NCI-H446 (cell line): ENCODE measurements at places on chromosomes 3 and 15.
A peak's percentile ranks its signal among the peaks of the same experiment; 100 is the strongest.

GRCh38 chr3:58946875-58947274, 103.0 kb downstream of the CFAP20DC start:
- DNase-seq, result no peak

- no peak for DNase-seq
Observed at GRCh38 chr3:115151921-115152320, 4.8 kb upstream of the ZBTB20 start.

DNA sequence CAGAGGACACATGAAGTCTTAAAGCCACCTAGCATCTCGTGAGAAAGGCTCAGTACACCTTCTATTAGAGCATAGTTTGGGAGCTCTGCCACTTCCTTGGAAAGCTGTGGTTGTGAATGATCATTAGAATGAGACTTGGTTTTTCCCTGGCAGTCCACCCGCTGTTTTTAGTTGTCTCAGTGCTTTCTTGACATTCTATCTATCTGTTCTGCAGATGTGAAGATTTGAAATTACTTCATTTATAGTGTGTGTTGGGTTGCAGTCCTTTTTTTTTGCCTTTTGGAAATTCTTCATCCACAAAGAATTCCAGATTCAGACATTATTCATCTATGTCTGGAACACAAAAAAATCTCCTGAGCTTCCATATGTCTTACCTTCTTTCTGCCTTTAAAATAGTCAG, 23.7 kb downstream of the PPP2R3A start:
- no peak for DNase-seq

- no peak for DNase-seq
Observed at GRCh38 chr3:30026851-30027250, 579.5 kb upstream of the TGFBR2 start.

- no peak for DNase-seq
Observed at GRCh38 chr15:57777003-57777402, 70.5 kb downstream of the POLR2M start.

GRCh38 chr3:42631620-42632019, 21.9 kb upstream of the ZBTB47 start:
- no peak for DNase-seq

DNA sequence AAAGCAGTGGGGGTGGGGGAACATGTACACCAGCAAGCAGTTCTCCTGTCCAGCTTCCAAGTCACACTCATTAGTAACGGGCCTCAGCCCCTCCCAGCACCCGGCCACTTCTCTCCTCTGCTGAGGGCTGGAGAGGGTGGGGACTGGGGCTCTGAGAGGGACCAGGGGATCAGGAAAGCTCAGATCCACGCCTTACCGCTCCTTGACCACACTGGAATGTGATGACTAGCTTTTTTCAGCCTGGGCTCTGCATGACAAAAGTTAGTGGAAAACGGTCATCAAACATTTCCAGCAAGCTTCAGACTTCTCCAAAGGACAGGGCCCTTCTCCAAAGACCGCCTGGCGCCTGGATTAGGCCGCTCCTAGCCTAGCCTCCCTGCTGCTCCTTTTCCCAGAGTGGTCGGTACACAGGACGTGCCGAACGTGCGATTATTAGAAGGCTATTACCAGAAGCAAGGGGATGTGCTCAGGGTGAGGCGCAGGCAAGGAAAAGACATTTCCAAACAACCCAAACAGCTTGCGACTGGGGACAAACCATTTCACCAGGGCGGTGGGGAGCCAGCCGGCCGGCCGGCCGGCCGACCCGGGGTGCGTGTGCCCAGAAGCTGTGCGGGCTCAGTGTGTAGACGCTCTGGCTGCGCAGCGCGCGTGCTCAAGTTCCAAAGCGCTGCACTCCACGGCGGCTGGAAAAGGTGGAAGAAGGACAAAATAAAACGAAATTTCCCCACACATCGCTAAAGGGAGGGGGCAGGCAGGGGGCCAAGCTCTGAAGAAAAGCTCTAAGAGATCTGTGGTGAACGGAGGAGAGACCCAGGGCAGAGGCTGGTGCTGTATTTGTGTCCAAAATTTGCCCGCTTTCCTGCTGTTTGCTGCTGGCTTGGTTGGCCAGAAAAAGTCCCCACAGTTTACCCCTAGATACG, 51.0 kb upstream of the SSR3 start:
- no peak for DNase-seq

DNA sequence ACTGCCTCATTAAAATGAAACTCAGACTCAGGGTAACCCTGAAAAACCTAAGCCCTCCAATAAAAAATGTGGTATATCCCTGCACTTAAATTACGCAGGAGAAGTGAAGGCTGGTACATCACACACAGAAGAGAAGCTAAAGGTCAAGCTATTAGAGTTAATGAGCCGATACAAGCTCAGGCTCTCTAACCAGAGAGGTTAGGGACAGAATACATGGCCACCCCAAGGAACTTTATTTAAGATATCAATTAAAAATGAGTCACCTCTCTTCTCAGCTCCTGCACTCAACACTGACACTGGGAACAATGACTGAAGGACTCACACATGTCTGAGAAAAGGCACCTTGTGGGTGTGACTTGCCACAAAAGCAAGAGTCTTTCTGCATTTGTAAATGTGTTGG, 800.6 kb upstream of the CFAP20DC start:
- no peak for DNase-seq

GRCh38 chr3:104132566-104133403, 1233.9 kb upstream of the ALCAM start:
- no peak for DNase-seq

DNA sequence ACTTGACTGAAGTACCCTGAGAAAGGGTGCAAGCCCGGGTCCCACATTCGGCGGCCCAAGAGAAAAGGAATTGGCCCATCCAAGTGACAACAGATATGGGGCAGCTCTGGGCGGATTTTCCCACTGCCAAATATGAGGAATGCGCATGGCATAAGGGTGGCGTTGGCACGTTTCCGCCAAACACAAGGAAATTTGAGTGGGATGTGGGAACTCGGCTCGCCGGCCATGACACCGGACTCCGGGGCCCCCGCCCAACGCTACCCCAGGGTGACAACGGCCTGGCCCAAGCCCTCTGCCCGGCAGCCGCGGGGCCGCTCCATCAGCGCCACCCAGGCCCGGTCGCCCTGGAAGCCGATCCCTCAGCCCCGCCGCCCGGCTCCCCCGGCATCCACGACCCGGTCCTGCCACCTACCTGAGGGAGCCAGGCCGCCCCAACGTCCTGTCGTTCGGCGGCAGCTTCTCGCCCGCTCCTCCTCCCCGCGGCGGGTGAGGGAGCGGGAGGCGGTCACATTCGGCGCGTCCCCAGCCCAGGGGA, 449 bp downstream of the RAF1 start:
- DNase-seq, result no peak

- DNase-seq, result no peak
Observed at GRCh38 chr15:101091080-101092017, 160.5 kb downstream of the CHSY1 start.

DNA sequence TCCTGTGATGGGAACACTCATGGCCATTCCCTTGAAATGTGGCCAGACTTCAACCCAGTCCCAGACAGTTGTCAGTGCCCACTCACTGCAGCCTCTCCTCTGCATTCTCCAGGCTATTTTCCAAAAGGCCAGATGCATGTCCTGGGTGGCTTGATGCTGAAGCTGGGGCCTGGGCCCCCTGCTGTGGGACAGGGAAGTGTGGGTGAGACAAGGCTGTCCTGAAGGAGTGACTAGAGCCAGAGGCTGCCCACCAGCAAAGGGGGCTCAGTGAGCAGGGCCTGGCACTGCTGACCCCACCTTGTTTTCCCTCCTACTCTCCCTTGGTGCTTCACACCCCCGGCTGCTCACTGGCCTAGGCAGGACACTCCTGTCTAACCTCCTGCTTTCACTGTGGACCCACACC, 11.9 kb downstream of the CISH start:
- no peak for DNase-seq

GRCh38 chr15:88775776-88776175, 27.5 kb upstream of the ACAN start:
- DNase-seq, result no peak

GRCh38 chr3:131518680-131519079, 15.9 kb upstream of the MRPL3 start:
- no peak for DNase-seq

DNA sequence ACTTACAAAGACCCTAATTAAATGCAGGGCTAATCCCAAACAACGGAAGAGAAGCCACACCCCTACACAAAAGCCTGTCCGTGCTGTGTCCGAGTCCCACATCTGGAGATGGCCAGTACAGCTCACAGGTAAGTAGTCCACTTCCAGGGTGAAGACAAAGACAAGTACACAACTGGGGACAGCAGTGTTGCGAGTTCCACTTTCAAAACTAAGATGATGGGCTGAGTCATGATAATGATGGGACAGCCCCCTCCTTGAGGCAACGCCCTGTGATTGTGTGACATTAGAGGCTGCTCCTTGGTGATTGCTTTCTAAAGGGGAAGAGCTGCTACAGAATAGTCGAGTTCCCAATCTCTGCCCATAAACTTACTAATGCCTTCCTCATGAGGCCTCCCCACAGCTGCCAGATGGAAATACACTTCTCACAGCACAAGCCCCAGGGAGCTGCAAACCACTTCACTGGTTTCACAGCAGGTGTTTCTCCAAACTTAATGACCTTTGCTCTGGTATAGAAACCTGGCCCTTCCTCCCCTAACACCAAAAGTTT, 27.6 kb downstream of the RFT1 start:
- no peak for DNase-seq

- DNase-seq, result no peak
Observed at GRCh38 chr3:151264605-151265004, 13.7 kb downstream of the P2RY14 start.

- DNase-seq, result peak; percentile 71
Observed at GRCh38 chr15:35519541-35520149, 26.3 kb downstream of the DPH6 start.

DNA sequence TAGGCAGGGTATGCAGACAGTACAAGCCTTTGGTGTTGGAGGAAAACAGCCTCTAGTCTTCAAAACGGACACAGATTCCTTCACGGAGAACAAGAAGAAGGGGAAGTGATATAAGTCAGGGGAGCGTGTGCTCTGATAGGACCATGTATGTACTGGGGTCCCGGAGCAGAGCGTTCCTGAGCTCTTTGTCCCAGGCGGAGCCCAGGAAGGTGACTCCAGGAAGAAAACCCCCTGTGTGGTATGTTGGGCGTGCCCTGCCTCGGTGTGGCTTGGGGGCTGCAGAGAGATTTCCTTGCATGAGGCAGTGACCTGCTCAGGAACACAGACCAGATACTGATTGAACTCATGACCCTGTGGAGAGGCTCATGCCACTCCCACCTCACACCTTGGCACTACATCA, 21.7 kb downstream of the MELTF start:
- DNase-seq, result no peak

DNA sequence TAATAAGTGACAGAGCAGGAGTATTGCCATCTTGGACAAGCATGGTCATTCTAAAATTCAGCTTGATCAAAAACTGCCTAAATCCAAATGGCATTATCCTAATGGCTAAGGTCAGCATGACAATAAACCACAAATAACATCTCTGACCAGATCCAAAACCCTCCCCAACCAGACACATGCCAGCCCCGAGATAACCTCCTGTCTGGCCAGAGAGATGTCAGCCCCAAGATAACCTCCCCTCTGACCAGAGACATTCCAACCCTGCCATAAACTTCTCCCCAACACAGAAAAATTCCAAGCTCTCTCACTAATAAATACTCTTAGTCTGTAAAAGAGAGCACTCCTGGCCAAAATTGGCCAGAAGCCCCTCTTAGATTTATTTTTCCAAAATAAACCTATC, 470.5 kb upstream of the UBE2E2 start:
- DNase-seq, result no peak

GRCh38 chr15:20645956-20646355, 104.4 kb upstream of the GOLGA6L6 start:
- DNase-seq, result no peak

- peak; percentile 4 for DNase-seq
Observed at GRCh38 chr3:165624761-165625160, 212.5 kb downstream of the BCHE start.

- DNase-seq, result no peak
Observed at GRCh38 chr3:14389716-14390115, 12.7 kb upstream of the SLC6A6 start.

DNA sequence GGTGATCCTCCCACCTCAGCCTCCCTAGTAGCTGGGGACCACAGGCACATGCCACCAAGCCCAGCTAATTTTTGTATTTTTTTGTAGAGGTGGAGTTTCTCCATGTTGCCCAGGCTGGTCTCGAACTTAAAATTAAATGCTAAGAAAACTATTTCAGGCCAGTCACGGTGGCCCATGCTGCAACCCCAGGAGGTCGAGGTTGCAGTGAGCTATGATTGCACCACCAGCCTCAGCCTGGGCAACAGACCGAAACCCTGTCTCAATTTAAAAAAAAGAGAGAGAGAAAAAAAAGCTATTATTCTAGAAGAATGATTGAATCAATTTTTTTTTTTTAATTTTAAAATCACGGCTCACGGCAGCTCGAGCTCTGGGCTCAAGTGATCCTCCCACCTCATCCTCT, 4.7 kb downstream of the SLC51A start:
- DNase-seq, result no peak

DNA sequence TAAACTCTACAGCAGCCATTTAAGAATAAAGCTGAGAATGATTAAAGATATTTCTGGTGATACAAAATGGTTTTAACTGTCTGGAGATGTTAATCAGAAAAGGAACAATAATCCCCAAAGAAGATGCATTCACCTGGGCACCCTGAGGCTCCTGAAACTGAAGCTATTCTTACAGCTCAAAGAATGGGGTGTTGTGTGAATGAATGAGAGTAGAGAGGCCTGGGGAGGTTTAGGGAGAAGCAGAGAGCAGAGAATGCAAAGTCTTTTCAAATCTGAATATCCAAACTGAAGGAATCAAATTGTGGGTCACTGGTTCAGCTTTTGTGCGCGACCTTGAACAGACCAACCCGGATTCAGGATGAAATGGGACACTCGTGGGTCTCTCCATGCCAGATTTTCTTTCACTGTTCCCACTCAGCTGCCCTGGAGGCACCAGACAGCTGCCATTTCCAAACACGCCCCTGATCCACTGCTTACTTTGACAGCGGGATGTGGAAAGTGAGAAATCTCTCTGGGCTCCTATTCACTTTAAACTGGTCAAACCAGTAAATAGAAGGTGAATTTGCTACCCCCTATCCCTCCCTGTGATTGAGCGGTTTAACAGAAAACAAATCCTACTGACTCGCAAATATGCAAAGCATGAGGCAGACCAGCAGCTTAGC, 485.5 kb upstream of the THBS1 start:
- no peak for DNase-seq

GRCh38 chr3:127694467-127695215, 21.9 kb downstream of the ABTB1 start:
- peak; percentile 74 for DNase-seq
